ENCODE measurements at places on chromosomes 7 and 10.

DNA sequence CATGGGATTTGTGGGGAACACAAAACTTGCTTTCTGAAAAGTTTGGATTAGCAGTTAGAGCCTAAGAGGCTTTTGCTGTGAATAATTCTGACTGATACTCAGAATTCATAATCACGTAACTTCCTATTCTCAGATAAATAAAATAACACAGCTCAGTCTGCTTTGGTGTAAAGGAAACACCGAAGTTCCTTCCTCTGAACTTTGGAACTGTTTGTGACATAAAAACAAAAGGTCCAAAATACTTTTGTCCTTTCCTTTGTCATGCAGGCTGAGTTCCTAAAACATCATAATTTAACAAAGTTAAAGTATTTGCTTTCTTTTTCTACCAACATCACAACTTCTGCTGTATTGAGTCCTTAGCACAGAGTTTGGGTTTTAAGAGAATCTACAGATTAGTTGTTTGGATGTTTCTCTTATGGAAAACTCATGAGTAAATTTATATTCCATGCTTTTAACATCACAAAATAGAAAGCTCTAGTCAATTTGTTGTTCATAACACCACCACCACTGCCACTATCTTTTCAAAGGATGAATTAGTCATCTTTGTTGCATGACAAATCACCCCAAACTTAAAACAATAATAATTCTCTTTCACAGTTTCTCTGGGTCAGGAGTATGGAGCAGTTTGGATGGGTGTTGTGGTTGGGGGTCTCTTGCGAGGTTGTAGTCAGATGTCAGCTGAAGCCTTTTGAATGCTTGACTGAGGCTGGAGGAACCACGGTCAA is 123.4 kb downstream of the REEP3 start:
- no peak for DNase-seq

DNA sequence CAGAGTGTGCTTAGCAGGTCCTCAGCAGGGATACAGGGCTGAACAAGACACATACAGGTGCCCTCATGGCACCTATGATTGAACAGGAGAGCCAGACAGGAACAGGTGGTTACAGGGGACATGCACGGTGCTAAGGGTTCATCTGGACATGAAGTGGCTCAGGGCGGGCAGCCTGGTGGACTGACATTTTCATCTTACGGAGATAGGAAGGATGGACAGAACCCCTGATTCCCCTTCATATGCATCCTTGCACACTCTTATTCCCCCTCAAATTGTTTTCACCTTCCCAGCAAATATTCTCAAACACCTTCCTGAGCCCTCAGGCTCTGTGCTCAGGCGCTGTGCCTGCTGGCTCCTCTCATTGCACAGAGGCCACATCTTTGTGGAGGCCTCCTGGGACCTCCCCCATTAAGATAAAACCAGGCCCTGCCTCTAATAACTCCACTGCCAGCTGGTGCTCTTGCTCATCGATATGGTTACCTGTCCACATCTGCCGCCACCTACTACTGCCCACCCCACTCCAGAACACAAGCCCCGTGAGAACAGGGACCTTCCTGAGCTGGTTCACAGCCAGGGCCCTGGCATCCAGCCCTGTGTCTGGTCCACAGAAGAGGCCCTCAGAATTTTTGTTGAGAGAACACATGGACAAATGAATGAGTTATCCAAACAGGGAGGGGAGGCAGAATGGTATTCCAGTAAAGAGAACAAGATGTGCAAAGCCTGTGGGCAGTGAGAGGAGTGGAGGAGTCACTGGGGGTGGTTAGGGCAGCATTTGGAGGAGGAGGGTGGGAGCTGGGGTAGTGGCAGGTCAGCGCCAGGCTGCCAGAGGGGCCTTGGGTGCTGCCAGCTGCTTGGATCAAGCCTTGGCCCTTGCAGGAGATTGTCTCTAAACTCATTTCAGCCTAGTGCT is 68.9 kb upstream of the AQP1 start:
- no peak for DNase-seq

- no peak for DNase-seq
Observed at GRCh38 chr7:154504918-154505317, 452.7 kb downstream of the DPP6 start.

- DNase-seq = no peak
Observed at GRCh38 chr7:123502201-123502600, 32.2 kb downstream of the IQUB start.

GRCh38 chr7:85638394-85638793 is 451.5 kb upstream of the SEMA3D start:
- no peak for DNase-seq

GRCh38 chr7:119320316-119320715 is 952.7 kb upstream of the KCND2 start:
- no peak for DNase-seq

- no peak for DNase-seq
Observed at GRCh38 chr10:45374350-45375052, 485 bp downstream of the ALOX5 start.

GRCh38 chr7:78080241-78080640 is 281.7 kb downstream of the PHTF2 start:
- no peak for DNase-seq

DNA sequence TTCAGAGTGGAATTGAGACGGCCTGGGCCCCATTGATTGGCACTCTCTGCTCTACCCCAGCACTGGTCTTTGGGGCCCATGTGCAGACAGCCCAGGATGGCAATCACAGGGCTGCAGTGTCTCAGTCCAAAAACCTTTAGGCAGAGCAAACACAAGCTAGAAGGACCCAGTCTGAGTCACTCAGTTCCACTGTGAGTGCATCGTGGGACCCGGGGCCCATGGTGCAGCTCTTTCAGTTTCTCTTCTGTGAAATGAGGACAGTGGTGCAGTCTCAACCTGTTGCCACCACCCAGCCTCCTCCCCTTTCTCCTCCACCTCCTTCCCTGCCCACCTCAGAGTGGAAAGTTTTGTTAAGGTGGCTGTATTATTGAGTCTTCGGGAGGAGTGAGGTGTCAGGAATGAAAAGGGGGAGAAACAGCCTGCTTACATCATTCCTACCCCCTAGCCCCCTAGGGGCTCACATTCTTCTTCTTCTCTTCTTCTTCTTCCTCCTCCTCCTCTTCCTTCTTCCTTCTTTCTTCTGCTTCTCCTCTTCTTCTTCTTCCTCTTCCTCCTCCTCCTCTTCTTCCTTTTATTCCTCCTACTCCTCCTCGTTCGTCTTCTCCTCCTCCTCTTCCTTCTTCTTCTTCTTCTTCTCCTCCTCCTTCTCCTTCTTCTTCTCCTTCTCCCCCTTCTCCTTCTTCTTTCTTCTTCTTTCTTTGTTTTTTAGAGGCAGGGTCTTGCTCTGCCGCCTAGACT is 19.5 kb upstream of the CARD11 start:
- DNase-seq = no peak

DNA sequence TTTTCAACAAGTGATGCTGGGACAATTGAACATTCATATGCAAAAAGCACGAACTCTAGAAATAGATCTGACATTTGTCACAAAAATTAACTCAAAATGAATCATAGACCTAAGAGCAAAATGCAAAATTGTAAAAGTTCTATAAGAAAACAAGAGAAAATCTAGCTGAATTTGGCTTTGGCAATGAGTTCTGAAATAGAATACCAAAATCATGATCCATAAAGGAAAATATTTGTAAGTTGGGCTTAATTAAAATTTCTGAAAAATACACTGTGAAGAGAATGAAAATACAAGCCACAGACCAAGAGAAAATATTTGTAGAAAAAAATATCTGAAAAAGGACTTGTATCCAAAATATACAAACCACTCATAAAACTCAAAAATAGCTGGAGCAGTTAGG is 698.8 kb upstream of the CELF2 start:
- no peak for DNase-seq

DNA sequence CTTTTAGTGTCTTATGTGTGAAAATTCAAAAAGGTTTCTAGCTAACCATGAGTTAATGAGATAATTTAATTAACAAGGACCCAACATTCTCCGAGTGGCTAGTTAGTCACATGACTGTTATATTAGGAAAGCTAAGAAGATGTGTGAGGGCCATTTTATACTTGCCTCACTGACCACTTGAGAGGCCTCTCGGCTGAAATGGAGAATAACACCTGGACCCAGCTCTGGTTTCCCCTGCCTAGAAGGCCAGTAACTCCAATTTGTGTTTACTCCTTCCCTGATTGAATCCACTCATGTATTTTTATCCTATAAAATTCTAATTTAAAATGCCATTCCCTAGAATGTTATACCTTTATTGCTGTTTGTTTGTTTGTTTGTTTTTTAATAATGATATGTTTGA is 1091.2 kb downstream of the KCNMA1 start:
- DNase-seq = no peak

DNA sequence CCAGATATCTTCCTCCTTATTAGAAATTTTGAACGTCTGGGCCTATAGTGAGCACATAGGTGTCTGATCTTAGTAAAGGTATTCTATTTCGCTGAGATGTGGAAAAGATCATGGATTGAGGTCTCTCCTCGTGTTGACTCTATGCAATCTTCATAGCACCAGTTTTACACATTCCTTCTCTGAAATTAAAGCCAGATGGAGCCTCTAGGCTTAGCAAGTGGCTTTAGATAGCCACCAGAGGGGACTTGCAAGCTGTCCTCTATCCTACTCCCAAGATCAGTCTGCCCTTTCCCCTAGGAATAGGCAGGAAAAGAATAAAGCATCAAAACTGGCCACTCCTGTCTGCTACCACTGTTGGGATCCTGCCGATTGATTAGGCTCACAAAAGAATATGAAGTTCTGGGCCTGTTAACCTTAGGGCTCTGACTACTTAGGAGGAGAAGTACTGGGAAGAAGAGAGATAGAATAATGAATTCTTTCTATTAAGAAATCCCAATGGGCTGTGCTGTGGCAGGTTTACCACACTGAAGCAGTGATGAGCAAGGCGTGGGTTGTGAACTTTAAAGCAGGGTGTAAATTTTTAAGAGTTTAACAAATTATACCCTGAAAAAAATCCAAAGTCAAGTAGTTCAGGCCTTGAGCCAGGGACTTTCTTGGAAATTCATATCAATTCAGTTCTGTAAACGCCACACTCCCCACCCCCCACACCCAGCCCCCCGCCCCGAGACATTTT is 2.2 kb upstream of the STRIP2 start:
- no peak for DNase-seq

GRCh38 chr7:54725255-54725654 is 33.8 kb downstream of the SEC61G start:
- DNase-seq = no peak

DNA sequence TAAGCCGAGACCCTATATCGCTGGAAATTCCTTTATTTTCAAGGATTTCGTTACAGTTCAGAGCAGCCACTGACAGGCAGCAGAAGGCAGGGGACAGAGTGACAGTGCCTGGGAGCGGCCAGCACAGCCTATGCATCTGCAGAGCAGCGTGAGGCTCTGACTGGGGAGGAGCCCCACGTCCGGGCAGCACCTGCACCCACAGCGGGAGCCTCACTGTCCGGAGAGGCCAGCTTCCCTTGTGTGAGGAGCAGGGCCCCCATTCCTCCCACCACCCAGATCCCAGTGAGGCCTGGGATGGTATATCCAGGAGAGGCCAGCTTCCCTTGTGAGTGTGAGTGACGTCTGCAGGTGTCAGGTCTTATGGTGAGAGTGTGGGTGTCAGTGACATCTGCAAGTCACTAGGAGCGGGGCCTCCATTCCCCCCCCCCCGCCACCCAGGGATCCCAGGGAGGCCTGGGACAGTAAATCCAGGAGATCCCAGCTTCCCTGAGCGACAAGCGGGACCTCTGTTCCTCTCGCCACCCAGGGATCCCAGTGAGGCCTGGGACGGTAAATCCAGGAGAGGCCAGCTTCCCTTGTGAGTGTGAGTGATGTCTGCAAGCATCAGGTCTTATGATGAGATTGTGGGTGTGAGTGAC is 259.1 kb downstream of the PTPRN2 start:
- no peak for DNase-seq

All from amniotic stem cell (primary cell).